Stimulated activated CD8-positive, alpha-beta memory T cell treated with anti-CD3 and anti-CD28 coated beads, Interleukin-15, amount 100 ng/mL, for 1 hour (primary cell): ENCODE measurements at places on chromosomes 3 and 15.

DNA sequence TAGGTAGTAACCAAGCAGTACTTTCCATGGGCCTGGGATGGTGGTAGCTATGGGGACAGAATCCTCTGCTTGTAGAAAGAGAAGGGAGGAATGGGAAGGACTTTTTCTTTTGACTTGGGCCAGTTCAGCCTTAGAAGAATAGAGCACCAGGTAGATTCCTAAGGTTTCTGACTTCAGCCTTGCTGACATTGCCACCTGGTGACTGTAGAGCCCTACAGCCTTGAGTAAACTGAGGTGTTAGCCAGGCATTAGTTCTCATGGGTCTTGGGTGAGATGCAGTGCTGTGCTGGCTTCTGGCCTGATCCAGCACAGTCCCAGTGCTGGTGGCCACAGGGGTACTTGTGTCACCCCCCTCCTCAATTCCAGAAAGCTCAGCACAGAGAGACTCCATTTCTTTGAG is 171.1 kb downstream of the ZBBX start:
- no peak for DNase-seq

DNA sequence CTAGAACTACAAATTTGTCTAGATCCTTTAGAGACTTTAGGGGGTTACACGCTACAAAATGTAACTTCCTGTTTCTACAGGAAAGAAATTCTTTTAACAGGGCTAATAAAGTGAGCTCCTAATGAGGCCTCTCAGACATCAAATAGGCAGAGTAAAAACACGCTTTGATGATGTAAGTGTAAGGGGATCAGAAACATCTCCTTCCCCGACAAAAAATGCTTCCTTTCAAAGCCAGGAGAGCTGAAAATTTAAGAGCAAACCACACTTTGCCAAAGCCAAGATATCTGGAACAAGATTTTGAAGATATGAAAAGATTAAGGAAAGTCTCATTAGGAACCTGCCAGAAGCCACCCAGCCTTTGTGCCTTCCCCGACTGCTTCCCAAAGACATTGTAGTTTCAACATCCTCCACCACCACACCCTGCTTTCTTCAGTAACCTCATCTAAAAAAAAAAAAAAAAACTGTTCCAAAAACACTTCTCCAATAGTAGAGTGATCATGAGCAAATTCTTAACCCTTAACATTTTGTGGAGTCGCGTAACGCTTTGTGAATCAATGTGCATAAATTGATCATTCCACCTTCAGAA is 505.0 kb upstream of the THBS1 start:
- no peak for DNase-seq

GRCh38 chr3:32296251-32297204 is 58.0 kb downstream of the CMTM8 start:
- peak; percentile 25 for DNase-seq

- DNase-seq: no peak
Measured at GRCh38 chr15:78050441-78050809, 27.1 kb downstream of the TBC1D2B start.

GRCh38 chr3:31724116-31724515 is 191.4 kb downstream of the STT3B start:
- DNase-seq: no peak

DNA sequence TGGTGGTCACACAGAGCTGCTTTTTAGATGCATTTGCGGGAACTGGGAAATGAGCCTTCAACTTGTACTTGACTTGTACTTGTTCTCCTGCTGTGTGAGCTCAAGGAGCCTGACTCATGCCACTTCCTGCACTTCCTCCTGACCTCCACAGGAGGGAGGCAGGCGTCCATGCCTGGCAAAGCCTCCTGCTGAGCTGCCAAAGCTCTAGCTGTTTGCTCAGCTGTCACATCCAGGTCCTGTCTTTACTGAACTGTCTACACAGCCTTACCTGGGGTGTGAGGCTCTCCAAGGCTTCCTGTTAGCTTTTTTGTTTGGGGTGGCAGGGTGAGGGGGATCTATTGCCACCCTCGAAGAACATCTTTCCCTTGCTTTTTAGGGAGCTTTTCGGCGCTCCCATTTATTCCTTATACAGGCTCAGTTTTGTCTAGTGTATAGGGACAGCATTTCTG is 6.4 kb downstream of the THPO start:
- DNase-seq: no peak

DNA sequence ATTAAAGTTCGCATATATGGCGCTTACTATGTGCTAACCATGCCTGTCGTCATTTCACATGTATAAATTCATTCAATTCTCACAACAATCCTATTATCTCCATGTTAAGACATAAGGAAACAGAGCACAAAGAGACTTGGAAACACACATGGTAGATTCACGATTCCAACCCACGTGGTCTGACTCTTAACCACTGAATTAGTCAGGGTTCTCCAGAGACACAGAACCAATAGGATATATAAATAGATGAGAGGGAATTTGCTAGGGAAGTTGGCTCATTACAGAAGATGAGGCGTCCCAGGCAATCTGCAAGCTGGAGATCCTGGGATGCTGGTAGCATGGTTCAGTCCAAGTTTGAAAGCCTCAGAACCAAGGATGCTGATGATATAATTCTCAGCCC is 765.3 kb downstream of the TBL1XR1 start:
- no peak for DNase-seq

DNA sequence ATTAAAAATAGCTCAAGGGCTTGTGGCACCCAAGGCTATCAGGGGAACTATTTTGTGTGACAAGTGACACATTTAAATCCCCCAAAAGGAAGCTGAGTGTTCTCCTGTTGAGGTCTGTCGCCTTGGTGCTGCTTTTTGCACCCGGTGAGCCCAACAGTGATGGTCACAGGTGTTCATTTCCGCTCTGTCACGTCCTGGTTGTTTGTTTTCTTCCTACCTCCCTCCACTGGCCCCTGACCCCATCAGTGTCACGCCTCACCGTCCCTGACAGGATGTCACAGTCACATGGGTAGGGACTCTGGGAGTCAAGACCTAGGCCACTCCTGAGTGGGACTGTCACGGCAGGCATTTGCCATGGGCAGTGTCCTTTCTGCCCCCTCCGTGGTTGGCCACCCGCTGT is 11.2 kb downstream of the SLCO3A1 start:
- DNase-seq: no peak

DNA sequence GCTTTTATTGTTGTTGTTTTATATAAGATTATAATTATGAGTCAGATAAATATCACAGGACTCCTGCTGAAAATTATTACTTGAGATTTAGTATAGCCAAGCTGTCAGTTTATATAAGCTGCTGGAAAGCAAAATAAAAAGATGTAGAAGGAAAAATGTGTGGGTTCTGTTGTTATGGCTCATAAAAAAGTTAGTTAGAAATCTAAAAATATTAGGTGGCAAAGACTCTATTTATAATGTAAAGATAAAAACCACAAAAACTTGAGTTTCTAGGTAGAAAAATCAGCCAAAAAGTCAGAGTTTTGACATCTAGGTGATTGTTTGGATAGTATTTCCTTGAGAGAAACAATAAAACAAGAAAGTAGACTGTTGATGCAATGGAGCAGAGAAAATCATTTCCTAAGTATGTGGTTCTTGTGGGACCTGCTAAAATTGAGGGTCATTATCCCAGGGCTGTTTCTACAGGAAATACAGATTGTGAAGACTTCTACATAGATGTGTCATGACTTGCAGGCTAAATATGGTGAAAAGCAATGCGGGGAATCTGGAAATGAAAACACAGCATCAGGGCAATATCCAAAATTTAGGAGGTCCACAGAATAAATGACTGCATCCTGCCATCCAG is 1109.6 kb upstream of the CADM2 start:
- DNase-seq: no peak

DNA sequence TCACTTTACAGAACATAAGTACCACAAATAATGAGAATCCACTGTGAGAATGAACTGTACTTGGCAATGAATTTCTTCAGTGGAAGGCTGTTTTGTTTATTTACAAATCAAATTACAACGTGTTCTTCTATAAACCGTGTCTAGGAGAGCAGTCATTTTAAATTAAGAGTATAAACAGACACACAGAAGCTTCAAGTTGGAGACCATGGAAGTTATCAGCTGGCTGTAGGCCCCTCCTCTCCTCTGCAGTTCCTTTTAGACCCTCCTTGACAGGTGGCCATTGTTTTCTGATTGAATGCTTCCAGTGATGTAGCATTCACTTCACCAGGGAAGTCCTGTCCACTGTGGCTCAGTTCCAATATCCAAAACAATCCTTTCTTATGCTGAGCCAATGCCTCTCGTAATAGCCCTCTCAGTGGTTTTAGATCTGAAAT is 7.3 kb upstream of the MAPK6 start:
- no peak for DNase-seq

DNA sequence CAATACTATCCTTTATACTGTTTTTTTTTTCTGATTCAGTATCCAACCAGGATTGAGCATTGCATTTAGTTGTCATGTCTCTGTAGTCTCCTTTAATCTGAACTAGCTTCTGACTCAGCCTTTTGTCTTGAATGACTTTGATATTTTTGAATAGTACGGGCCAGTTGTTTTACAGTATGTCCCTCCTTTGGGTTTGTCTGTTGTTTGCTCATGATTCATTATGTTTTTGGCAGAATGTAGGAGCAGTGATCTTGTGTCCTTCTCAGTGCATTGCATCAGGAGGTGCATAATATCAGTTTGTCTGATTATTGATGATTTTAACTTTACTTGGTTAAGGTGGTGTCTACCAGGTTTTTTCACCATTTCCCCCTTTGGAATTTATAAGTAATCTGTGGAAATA is 20.5 kb downstream of the EXOG start:
- DNase-seq: no peak

GRCh38 chr3:17074559-17074958 is 189.8 kb downstream of the PLCL2 start:
- no peak for DNase-seq

- no peak for DNase-seq
Measured at GRCh38 chr3:176789947-176790346, 407.3 kb downstream of the TBL1XR1 start.

DNA sequence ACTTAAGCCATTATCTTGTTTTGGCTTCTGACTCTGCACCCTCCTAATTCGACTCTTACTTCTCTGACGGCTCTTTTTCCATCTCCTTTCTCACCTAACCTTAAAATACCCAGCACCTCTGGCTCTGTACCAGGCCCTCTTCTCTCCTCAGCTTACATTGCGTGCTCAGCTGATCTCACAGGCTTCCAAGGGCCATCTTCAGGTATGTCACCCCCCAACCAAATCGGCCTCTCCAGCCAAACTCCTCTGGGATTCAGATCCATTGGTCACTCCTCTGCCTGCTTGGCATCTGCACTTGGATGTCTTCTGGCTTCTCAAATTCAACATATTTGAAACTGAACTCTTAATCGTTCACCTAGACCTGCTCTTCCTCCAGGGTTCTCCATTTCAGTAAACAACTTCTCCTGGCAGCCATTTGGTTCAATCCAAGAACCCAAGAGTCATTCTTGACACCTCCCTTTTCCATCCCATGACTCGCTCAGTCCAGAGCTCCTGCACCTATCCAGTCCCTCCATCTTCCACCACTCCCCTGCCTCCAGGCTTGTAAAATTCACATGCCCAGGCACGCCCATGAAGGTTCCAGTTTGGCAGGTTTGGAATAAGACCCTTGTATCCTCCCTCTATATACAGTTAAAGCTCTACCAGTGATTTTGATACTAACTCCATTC is 35.2 kb upstream of the SLC41A3 start:
- DNase-seq: no peak

- no peak for DNase-seq
Measured at GRCh38 chr15:100123611-100124010, 218.2 kb downstream of the ADAMTS17 start.

DNA sequence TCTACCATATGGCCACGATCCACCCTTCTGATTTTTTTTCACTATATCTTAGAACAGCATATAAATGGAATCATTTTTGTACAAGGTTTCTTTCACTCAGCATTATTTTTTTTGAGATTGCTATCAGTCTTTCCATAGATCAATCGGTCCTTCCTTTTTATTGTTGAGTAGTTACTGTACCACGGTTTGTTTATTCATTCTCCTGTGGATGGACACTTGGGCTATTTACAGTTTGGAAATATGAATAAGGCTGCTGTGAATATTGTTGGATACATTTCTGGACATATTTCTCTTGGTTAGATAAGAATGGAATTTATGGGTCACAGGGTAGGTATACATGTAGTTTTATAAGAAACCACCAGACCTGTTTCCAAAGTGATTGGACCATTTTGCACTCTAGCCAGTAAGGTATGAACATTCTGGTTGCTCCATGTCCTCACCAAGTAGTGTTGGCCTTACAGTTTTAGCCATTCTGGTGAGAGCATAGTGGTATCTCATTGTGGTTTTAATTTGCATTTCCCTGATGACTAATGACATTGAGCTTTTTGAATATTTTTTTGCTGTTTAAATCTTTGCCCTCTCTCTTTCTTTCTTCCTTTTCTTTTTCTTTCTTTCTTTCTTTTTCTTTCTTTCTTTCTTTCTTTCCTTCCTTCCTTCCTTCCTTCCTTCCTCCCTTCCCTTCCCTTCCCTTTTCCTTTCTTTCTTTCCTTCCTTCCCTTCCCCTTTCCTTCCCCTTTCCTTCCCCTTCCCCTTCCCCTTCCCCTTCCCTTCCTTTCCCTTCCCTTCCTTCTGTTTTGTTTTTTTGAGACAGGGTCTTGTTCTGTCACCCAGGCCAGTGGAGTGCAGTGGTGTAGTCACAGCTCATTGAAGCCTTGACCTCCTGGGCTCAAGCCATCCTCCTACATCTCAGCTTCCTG is 49.2 kb downstream of the LRRK1 start:
- DNase-seq: no peak

DNA sequence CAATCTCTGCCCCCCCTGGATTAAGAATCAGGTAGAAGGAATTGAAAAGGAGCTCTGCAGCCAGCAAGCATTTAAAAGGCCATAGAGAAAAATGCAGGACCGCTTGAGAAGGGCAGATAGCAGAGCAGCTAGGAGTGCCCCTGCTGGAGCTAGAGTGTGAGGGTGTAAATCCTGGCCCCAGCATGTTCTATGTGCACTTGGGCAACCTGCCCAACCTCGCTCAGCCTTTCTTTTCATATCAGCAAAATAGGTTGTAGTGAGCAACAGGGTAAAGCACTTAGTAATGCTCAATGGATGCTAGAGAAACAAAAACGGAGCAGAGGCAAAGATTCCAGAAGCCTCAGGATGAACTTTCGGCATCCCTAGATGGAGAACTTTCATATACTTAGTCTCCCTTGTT is 25.0 kb upstream of the THBS1 start:
- DNase-seq: no peak

DNA sequence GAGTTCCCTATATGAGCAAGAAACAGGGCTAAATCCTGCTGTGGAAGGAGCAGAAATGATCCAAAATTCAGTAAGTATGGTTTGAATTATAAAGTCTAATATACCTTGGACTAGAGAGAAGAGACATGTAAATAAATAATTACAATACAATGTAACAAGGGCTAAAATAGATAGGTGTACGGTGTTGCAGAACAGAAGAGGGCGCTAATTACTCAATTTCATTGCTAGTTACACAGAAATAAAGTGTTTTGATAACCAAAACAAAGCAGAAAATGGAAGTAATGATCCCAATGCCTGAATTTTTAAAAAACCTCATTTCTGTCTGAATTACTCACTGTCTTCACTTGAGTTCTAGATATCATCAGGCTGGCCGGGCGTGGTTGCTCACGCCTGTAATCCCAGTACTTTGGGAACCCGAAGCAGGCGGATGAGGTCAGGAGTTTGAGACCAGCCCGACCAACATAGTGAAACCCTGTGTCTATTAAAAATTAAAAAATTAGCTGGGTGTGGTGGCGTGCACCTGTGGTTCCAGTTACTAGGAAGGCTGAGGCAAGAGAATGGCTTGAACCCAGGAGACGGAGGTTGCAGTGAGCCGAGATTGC is 8.3 kb upstream of the PLCH1 start:
- DNase-seq: no peak
